ENCODE measurements at places on chromosomes 7 and 10.

DNA sequence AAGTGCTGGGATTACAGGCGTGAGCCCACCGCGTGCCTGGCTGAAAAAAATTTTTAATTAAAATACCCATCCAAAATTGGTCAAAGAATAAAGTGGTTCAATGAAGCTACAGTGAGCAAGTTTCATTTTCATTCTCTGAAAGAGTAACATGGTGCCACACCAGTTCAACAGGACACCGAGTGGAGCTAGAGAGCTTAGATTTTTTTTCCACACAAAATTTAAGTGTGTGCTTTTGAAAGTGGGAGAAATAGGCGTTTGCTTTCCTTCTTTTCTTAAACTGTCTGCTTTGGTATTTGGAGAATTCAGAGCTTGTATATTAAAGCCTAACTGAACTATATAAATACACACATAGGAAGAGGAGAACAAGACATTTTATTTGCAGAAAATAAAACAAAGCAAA is 43.4 kb downstream of the BPGM start:
- no peak for DNase-seq

- DNase-seq, result no peak
Measured at GRCh38 chr10:125520968-125521367, 162.0 kb downstream of the TEX36 start.

GRCh38 chr7:156975620-156976019 is 26.1 kb downstream of the NOM1 start:
- no peak for DNase-seq

- DNase-seq, result no peak
Measured at GRCh38 chr7:6526997-6527378, 24.3 kb downstream of the GRID2IP start.

DNA sequence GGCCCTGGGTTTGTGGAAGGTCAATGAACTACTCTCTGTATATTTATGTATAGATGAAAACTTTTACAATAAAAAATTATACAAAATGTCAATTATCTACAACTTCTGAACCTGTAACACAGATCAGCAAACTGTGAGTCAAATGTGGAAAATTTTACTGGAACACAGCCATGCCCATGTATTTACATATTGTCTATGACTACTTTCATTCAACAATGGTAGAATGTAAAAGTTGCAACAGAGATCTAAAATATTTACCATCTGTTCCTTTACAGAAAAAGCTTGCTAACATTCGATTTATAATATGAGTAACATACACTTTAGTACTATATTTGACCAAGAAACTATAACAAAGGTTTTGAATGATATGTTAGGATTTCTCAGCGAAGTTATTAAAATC is 481.6 kb downstream of the PARD3 start:
- no peak for DNase-seq

GRCh38 chr7:65434307-65434706 is 60.7 kb downstream of the ZNF92 start:
- no peak for DNase-seq

All from NCI-H2171 treated with DMSO at 0.1 percent for 48 hours (cell line).